ENCODE measurements at places on chromosomes 4 and X.

DNA sequence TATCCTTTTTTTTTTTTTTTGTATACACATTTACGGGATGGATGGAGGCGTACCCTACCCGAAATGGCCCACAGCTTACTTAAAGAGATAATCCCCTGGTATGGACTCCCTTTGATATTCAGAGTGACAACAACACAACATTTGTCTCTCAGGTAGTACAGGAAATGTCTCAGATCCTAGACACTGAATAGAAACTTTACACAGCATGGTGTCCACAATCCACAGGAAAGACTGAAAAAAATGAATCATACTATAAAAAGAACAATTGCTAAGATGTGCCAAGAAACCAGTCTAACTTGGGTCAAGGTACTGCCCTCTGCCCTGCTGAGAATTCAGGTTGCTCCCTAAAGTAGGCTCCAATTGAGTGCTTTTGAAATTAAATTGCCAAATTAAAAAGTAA, 100.8 kb upstream of the LANCL3 start:
- no peak for DNase-seq
- H3K4me1 ChIP-seq: no peaks in the 10 kb centered on the region
- no peak overlapping the region for H3K4me3 ChIP-seq
- H3K36me3 ChIP-seq: no peaks in the 10 kb centered on the region
- H3K27ac ChIP-seq: no peak overlapping the region
- no peaks in the 10 kb centered on the region for H3K27me3 ChIP-seq

DNA sequence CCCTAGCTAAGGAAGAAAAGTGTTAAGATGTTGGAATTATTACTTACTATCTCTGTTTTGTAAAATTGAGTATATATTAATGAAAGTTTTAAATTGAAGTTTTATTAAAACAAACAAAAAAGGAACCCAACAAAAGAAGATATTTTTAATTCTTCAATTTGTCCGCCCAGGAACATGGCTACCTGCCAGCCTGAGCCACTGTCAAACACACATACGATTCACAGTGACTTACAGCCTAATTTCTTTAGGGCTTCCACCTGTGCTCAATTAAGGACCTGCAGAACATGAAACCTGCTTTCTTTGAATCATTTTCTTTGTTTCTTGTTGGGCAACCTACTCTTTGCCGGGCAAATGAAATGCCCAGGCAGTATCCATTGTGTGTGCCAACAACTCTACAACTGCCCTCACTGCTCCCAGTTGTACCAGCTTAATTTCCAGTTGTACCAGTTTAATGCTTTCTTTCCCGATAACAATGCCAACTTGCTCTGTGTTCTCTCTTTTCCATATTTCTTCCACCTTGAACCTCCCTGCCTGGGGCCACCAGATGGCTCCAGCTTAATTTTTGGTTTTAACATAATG, 181.7 kb downstream of the GBA3 start:
- H3K27me3 ChIP-seq: no peaks in the 10 kb centered on the region
- H3K4me3 ChIP-seq: no peak overlapping the region
- DNase-seq: no peak
- H3K4me1 ChIP-seq: no peaks in the 10 kb centered on the region
- no peaks in the 10 kb centered on the region for H3K36me3 ChIP-seq

DNA sequence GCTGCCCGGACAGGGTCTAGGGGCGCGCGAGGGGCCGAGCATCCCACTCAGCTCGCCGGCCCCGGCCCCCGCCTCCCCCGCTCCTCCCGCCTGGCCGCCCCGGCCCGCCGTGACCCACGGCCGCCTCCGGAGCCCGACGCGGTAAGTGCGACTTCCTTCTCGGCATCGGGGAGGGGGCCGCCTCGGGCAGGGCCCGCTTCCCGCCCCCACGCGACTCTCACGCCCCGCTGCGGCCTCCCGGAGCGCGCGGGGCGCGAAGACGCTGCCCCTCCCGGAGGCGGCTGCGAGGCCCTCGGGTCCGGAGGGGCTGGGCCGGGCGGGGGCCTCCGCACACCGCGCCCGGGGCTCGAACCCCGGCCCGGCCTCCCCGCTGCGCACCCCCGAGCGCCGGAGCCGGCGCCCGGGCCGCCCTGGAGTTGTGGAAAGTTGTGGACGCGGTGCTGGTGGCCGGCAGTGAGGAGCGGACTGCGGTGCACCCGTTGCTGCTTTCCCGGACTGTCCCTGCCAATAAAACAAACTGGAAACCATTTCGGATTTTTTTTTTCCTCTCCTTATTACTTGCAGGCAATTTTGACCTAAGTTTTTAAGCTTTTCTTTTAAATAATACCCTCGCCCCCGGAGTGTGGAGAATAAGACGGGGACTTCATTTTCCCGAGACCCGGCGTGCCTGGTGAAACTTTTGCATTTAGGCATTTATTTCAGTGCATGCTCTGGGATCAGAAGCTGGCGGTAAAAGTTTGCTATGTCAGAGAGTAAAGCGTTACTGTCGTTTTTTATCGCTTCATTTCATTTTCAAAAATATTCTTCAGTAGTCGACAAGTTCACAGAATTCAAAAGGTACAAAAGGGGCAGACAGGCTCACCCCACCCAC, 13.0 kb upstream of the TMEM156 start:
- no peaks in the 10 kb centered on the region for H3K36me3 ChIP-seq
- no peaks in the 10 kb centered on the region for H3K27me3 ChIP-seq
- peak overlapping the region; percentile 98 for H3K4me3 ChIP-seq
- peaks cover 22% of the 10 kb centered on the region for H3K4me1 ChIP-seq
- peak overlapping the region; percentile 95 for H3K27ac ChIP-seq

GRCh38 chr4:154984148-154984547, 203.1 kb downstream of the RBM46 start:
- H3K27ac ChIP-seq: no peak overlapping the region
- no peaks in the 10 kb centered on the region for H3K4me1 ChIP-seq
- H3K27me3 ChIP-seq: no peaks in the 10 kb centered on the region
- DNase-seq: no peak
- no peak overlapping the region for H3K4me3 ChIP-seq

- no peaks in the 10 kb centered on the region for H3K36me3 ChIP-seq
- no peaks in the 10 kb centered on the region for H3K27me3 ChIP-seq
- DNase-seq: no peak
- H3K4me1 ChIP-seq: peaks cover 6% of the 10 kb centered on the region
- no peak overlapping the region for H3K4me3 ChIP-seq
These were observed 94.2 kb downstream of the GPAT3 start for GRCh38 chr4:83629945-83630721.

DNA sequence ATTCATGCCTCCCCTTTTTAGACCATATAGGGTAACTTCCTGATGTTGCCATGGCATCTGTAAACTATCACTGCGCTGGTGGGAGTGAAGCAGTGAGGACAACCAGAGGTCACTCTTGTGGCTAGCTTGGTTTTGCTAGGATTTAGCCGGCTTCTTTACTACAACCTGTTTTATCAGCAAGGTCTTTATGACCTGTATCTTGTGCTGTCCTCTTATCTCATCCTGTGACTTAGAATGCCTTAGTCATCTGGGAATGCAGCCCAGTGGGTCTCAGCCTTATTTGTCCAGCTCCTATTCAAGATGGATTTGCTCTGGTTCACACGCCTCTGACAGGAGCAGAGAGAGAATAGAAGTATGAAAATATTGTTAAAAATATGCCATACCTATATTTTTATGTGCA, 355.7 kb downstream of the ADGRL3 start:
- no peak for DNase-seq
- H3K36me3 ChIP-seq: no peaks in the 10 kb centered on the region
- H3K27me3 ChIP-seq: no peaks in the 10 kb centered on the region
- H3K4me3 ChIP-seq: no peak overlapping the region
- no peak overlapping the region for H3K27ac ChIP-seq
- H3K4me1 ChIP-seq: no peaks in the 10 kb centered on the region

GRCh38 chr4:118335774-118336173, 17.0 kb downstream of the PRSS12 start:
- no peak for DNase-seq
- H3K4me1 ChIP-seq: no peaks in the 10 kb centered on the region
- no peaks in the 10 kb centered on the region for H3K27me3 ChIP-seq
- no peak overlapping the region for H3K27ac ChIP-seq

GRCh38 chr4:16607241-16608066, 291.0 kb downstream of the LDB2 start:
- DNase-seq: no peak
- no peak overlapping the region for H3K27ac ChIP-seq
- H3K4me1 ChIP-seq: peaks cover 8% of the 10 kb centered on the region
- H3K27me3 ChIP-seq: no peaks in the 10 kb centered on the region
- H3K4me3 ChIP-seq: no peak overlapping the region

DNA sequence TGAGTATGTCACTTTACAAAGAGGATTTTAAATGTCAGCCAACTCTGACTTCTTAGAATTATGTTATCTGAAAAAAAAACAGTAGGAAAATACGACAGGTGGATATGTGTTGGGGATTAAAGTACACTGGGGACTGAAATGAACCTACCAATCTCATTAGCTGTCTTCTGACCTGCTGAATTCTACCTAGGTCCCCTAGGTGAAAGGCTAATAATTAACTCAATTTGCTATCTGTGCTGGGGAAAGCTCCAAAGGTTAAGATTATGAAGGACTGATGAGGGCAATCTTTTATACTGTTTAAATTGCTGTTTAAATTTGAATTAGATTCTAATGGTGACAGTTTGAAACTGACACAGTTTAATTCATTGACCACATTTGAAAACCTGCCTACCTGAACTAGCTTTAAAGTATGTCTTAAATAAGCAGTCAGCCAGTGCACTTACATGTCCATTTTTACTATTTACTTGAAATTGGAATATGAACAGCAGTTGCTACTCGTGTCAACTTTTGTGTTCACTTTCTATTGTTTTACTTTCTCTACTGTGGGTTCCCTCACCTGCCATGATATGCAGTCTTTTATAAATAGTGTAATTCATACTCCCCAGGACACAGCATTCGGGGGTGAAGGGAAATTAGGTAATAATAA, 977.3 kb downstream of the C4orf33 start:
- H3K27me3 ChIP-seq: no peaks in the 10 kb centered on the region
- no peaks in the 10 kb centered on the region for H3K36me3 ChIP-seq
- no peak overlapping the region for H3K27ac ChIP-seq
- DNase-seq: no peak
- no peaks in the 10 kb centered on the region for H3K4me1 ChIP-seq

GRCh38 chrX:110087485-110088356, 84.8 kb downstream of the TMEM164 start:
- no peaks in the 10 kb centered on the region for H3K36me3 ChIP-seq
- no peak for DNase-seq
- no peak overlapping the region for H3K4me3 ChIP-seq
- no peak overlapping the region for H3K27ac ChIP-seq

DNA sequence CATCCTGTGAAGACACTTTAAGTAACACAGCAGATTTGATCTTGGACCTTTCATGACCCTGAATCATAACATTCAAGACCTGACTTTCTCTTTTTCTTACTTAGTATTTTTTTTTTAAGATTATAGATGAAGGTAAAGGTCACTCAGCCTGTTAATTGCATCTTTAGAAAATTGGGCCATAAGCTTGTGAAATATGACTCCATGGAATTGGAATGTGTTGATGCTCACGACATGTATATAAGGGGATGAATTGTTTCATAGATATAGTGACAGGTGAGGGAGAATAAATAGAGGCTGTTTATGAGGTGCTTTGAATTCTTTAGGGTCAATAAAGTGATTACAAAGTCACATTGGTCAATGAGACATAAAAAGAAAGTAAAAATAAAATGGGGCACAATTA, 27.7 kb upstream of the HS3ST1 start:
- H3K27me3 ChIP-seq: no peaks in the 10 kb centered on the region
- no peaks in the 10 kb centered on the region for H3K36me3 ChIP-seq

DNA sequence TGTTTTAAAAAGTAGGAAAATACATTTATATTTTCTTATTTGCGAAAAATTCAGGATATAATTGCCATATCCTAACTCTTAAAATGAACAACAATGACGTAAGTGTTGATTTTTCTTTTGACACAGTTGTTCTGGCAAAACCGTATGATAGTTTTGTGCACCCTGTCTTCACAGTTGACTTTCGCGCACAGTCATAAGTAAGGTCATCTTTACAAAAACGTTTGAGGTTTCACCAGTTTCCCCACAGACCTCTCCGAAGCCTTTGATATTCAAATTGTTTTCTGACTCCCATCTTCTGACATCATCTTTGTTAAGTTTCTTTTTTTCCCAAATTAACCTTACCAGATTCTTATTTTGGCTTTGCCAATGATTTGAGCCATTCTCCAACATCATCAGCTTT, 48.1 kb upstream of the ATXN3L start:
- no peak overlapping the region for H3K4me3 ChIP-seq
- H3K27me3 ChIP-seq: no peaks in the 10 kb centered on the region
- H3K36me3 ChIP-seq: no peaks in the 10 kb centered on the region

DNA sequence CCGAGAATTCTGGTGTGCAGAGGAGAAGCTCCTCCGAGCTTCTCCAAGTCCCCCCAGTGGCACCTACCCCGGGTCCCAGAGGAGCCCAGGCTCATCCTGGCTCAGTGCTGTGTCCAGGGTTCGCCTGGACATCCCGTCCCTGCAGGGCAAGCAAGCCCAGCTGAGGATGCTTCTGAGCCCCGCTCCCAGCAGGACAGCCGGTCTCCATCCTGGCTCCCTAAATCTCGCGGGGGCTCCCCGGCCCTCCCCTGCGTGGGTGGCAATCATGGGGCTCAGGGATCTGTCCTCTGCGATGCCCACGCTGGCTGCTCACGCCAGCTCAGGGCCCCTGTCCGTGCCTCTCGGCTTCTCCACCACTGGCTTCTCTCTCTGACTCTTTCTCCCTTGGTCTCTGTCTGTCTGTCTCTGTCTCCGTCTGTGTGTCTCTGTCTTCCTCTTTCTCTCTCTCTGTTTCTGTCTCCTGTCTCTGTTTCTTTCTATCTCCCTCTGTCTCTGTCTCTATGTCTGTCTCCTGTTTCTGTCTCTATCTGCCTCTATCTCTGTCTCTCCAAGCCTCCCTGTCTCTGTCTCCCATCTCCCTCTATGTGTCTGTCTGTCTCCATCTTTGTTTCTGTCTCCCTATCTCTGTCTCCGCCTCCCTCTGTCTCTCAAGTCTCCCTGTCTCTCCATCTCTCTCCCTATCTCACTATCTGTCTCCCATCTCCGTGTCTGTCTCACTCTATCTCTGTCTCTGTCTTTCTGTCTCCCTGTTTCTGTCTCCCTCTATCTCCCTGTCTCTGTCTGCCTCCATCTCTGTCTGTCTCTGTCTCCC, 27.8 kb upstream of the SLC25A6 start:
- DNase-seq: peak; percentile 61
- no peak overlapping the region for H3K27ac ChIP-seq
- H3K4me1 ChIP-seq: no peaks in the 10 kb centered on the region
- peaks cover 65% of the 10 kb centered on the region for H3K36me3 ChIP-seq
- H3K4me3 ChIP-seq: no peak overlapping the region
- H3K27me3 ChIP-seq: no peaks in the 10 kb centered on the region

DNA sequence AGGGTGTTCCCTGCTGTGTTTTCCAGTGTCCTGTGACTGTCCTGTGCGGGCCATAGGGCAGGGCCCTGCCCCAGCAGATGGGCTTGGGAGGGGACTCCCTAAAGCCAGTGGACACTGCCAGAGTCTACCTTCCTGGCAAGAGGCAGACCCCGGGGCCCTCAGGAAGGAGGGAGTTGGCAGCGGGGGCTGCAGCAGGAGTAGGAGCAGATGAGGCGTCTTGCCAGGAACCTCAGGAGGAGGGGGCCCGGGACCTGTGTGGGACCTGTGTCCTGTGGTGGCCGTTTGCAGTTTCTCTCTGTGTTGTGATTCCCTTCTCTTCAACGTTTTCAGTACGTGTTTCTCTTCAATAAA, 3.8 kb downstream of the PNMA3 start:
- no peak overlapping the region for H3K27ac ChIP-seq
- H3K27me3 ChIP-seq: peaks cover 14% of the 10 kb centered on the region
- no peaks in the 10 kb centered on the region for H3K36me3 ChIP-seq
- DNase-seq: no peak
- H3K4me3 ChIP-seq: no peak overlapping the region
- peaks cover 11% of the 10 kb centered on the region for H3K4me1 ChIP-seq
